ENCODE measurements at places on chromosomes 3 and 15.

DNA sequence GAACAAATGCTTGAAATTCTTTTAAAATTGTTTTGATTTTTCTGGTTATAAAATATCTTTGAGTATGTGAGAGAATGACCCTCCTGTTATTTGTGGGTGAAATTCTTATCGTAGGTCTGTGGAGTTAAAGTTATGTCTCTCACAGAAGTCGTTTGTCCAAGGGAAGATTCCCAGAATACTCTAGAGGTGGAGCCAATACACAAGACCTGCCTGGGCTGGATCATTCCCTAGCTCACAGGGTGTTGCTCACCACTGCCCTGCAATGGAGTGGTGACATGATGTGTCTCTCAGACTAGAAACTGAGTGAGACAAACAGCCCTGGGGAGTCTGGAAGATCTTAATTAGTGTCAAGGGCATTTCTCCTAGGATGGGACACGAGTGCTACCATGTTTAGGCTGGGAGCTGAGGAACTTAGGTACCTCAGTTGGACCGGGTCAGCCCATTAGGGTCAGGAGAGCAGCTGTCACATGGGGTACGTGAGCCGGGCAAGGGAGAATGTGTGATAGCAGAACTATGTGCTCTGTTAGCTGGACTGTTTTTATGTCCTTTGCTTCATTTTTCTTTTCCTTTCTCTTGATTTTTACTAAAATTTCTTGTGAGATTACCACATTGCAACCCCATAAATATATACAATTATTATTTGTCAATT lies 53.6 kb upstream of the MYO5C start:
- DNase-seq: no peak

DNA sequence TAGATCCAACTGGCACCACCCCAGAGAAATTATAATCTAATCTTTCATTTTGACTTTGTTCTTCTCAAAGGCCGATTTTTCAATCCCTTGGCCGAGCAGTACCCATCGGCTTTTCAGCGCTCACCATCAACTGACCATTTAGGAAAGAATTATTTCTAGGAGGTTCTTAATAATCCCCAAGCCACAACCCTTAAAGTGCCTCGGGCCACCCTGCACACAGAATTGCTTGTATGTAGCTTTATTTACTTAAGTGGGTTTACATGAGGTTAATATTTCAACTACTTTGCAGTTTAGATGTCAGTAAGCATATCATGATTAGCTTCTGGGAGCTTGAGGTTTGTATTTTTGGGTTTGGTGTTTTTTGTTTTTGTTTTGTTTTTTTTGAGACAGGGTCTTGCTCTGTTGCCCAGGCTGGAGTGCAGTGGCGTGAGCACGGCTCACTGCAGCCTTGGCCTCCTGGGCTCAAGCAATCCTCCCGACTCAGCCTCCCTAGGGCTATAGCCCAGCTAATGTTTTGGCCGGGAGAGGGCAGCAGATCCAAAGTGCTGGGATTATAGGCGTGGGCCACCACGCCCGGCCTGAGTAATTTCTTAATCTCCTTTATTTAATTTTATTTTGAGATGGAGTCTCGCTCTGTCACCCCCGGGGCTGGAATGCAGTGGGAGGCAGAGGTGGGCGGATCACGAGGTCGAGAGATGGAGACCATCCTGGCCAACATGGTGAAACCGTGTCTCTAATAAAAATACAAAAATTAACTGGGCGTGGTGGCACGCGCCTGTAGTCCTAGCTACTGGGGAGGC lies 801 bp upstream of the CDAN1 start:
- DNase-seq: no peak

DNA sequence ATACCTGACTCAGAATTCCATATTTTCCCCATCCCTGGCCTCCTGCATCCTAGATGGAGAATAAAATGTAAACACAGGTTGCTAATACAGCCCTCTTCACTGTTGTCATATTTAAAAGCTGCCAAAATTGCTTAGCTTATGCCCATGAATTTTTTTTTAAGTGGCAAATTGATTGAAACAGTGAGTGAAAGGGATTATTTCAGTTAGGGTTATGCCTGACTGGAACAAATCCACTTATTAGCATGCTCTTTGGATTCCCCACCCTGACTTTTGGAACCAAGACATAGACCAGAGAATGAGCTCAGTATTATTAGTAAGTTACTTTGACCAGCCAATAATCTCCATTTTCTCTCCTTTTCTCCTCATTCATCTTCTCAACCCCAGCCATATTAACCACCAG lies 244.7 kb downstream of the FEZF2 start:
- DNase-seq: no peak

- DNase-seq: no peak
Measured at GRCh38 chr15:82309802-82310201, 39.5 kb downstream of the GOLGA6L10 start.

DNA sequence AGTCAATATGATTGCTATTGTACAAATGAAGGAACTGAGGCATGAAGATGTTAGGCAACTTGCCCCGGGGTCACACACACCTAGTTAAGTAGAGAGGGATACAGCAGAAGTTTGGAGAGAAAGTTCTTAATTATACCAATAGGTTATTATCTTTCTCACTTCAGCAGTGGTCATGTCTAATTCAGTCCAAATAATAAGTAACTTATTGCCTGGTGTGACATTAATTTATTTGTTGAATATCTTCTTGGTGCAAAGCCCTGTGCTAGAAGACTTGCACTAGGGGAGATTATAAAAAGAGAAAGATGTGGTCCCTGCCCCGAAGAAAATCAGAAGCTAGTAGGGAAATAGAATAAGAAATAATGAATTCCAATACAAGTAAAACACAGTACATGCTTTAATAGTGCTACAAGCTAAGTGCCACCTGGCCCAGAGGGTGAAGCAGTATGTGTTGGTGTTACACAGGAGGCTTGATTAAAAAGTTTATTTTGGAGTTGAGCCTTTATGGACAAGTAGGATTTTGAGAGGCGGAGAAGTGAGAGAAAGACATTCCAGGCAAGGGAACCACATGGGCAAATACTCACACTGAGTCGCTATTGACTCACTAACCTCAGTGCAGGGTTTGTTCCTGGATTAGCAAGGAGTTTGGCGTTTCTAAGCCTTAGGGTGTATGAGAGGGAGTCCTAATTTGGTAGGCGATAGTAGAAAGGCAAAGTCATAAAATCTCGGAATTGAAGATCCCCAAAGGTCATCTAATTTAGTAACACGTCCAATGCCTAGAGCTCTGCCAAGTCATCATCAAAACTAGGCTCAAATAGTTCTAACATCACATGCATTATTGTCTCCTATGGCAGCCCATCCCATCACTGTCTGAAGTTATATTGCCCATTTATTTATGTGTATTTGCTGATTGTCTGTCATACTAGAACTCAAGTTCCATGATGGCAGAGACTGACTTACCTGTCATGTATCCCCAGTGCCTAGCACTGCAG lies 19.2 kb upstream of the GSK3B start:
- DNase-seq: peak; percentile 31

- DNase-seq: no peak
Measured at GRCh38 chr3:19399356-19399755, 251.0 kb downstream of the KCNH8 start.

- DNase-seq: no peak
Measured at GRCh38 chr15:70962084-70962483, 69.5 kb downstream of the LRRC49 start.

- DNase-seq: no peak
Measured at GRCh38 chr3:66037986-66038369, 740 bp downstream of the MAGI1 start.

DNA sequence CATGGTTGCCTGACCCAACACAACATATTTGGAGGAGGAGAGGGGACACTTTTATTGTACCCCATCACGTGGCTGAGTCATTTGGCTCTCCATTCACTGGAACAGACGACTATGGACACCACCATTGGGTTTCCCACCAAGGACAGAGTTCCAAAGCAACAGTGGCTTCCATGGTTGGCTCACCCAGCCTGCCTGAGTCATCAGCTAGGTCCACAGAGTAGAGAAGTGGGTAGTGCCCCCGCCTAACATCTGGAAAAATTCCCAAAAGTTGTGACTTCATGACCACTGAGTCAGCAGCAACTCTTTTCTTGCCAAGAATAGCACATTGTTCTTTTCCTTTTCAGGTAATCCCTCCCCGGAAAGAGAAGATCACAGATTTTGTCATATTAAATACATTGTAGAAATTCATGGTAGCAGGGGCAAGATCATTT lies 3.0 kb upstream of the PPP1R2 start:
- peak; percentile 67 for DNase-seq

DNA sequence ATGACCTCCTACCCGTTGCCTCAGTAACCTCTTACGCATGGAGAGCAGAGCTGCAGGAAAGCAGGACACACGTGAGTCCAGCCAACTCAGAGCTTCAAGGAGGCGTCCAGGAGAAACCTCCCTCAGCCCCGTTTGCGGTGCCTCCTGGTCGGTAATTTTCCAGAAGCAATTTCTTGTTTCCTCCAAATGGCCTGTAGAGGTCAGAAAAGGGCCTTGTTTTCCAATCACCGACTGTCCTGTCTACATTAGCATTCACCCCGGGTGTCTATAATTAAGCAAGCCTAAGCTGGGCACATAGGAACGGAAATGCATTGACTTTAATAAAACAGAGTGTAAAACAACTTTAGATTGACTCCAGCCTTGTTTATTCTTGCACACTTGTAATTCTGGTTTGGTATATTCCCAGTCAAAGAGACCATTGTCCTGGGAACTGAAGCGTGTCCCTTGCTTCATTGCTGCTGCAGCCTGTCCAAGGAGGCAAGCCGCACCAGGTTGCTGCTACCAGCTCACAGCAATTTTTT lies 836.2 kb downstream of the AGBL1 start:
- peak; percentile 81 for DNase-seq

GRCh38 chr15:70579766-70580165 lies 183.6 kb downstream of the UACA start:
- DNase-seq: no peak

- DNase-seq: no peak
Measured at GRCh38 chr3:56681984-56682461, 1.0 kb downstream of the TASOR start.

- no peak for DNase-seq
Measured at GRCh38 chr3:55894605-55895004, 407.5 kb upstream of the WNT5A start.

GRCh38 chr15:45121020-45121419 lies 6.9 kb downstream of the DUOXA2 start:
- DNase-seq: no peak

DNA sequence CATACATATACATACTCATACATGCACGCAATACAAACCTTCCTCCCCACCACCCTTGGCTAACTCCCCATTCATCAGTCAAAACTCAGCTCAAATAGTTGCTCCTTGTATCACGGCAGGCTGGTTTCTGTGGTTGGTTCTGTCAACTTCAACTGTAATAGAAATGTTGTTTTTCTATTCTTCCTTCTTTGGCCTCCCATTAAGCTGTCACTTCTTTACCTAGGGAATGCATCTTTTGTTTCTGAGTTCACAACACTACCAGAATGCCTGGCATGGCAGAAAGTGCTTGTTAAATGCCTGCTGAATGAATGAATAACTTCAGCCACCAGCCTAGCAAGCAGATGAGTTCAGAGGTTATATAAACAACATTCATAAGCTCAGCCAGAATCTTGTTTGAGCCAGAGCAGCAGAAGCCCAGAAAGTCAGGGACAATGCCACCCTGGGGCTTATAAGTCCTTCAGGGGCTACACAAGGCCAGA lies 63.1 kb downstream of the B3GALNT1 start:
- no peak for DNase-seq

GRCh38 chr3:177567833-177568232 lies 370.6 kb upstream of the TBL1XR1 start:
- no peak for DNase-seq

GRCh38 chr3:168273917-168274316 lies 178.2 kb upstream of the GOLIM4 start:
- DNase-seq: no peak

DNA sequence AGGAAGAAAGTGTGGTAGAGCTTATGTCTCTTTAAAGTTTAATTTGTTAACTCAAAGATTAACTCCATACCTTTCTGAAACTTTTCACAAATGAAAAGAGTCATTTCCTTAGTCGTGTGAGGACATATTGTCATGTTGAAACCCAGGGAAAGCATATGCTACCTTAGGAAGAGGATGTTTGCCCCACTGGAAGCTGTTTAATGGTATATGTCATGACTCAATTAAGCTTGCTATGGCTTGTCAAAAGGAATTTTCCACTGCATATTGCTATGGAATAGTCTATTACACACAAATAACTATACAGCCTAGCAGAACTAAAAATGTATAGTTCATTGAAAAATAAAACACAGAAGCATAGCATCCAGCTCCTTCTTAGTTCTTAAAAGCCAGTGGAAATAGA lies 69.9 kb downstream of the NSUN3 start:
- peak; percentile 5 for DNase-seq

- no peak for DNase-seq
Measured at GRCh38 chr3:77267589-77267988, 227.7 kb downstream of the ROBO2 start.
